ENCODE measurements at places on chromosomes 12 and 14.

DNA sequence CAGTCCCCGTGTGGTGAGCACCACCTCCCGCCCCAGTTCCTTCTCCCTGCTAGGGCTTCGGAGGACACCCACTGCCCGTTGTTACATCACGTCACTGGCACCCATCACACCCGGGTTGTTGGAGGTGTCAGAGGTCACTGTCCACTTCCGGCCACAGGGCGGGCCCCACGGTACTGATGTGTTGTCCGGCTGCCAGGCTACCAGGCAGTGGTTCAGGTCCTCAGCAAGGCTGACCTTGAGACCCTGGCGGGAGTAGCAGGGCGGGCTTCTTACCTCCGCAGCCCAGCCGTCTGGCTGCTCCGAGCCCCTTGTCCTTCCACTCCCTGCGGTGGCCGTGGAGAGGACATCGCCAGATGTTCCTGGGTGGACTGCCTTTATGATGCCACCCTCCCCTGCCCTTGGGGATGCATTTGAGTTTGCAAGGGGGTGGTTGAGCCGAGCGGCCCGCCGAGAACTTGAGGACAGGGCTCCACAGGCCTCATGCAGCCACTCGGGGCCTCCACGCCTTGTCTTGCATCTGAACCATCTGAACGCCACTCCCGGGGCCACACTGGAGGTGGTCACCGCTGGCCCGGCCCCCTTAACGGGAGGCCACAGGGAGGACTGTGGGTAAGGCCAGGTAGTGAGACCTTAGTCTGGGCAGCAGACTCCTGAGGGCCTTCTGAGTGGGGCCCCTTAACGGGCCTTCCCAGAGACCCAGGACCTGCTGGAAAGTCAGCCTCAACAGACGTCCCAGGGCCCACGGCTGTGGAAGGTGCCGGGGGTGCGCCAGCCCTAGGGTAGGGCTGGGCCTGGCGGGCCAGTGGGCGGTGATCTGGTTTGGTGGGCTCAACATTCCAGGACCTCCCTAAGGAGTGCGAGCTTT lies 27.1 kb upstream of the PLD4 start:
- no peak for DNase-seq

- DNase-seq: no peak
Measured at GRCh38 chr14:90626550-90626949, 189.7 kb downstream of the TTC7B start.

DNA sequence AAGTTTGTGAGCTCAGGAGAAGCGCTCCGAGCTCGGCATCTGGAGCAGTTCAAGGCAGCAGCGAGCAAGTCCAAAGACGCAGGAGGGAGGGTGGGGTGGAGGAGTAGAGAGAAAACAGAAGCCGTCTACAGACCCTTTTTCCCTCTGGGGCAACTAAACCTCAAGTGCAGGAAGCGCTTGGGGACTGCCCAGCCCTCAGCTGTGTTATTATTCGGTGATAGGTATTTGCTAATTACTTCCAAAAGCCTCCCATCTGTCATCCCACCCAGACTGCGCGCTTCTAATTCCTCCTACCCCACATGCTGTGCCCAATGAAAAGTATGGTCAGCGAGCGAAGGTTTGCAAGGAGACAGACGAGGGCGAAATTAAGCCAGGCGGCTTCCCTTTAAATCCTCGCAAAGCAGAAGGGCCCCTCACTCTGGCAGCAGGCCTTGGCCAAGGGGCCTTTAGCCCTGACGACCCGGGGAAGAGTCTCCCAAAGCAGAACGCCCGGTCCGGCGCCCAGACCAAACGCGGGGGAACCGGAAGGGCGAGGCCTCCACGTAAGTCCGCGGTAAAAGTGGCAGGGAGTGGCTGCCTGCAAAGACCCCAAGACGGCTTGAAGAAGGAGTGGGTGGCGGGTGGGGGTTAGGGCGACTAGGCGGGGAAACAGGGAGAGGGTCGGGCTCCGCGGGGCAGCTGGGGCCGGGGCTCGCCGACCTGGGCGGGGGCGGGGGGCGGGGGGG lies 507 bp upstream of the CD9 start:
- DNase-seq: peak; percentile 74

DNA sequence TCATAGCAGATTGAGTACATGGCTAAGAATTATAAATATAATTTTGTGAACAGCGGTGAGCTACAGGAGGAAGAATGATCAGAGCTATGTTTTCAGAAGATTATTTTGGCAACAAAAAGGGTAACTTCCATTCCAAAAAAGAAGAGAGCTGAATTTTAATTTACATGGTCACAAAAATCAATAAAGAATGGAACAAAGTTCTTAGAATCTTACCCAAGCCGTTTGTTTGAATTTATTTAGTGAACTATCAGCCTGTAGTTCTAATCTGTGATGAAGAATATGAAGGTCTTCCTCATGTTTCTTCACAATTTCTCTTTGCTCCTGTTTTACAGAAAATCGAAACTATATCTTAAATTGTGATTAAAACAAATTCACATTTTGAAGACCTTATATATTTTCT lies 54.4 kb upstream of the C12orf50 start:
- no peak for DNase-seq

- no peak for DNase-seq
Measured at GRCh38 chr14:23172096-23172495, 11.4 kb downstream of the SLC7A8 start.

- no peak for DNase-seq
Measured at GRCh38 chr14:84579292-84579691, 950.7 kb upstream of the FLRT2 start.

DNA sequence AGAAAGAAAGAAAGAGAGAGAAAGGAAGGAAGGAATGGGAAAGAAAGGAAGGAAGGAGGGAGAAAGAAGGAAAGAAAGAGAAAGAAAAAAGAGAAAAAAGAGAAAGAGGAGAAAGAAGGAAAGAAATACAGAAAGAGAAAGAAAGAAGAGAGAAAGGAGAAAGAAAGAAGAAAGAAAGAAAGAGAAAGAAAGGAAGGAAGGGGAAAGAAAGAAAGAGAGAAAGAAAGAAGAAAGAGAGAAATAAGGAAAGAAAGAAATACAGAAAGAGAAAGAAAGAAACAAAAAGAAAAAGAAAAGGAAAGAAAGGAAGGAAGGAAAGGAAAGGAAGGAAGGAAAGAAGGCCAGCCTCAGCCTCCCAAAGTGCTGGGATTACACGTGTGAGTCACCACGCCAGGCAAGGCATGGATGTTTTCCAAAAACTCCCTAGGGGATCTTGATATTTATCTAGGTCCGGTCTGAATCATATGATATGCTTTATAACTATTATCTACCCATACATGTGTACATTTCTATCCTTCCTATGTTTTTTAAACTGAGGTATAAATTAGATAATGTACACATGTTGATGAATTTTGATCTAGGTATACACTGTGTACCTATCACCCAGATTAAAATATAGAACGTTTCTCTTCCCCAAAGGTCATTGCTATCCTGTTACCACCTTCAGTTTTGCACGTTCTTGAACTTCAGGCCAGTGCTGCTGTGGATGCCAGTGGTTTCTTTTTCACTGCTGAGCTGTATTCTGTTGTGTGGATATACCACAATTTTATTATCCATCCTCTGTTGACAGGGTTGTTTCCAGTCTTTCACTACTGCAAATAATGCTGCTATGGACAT lies 177.9 kb downstream of the RBM19 start:
- DNase-seq: peak; percentile 23

GRCh38 chr14:76086636-76087035 lies 65.1 kb upstream of the GPATCH2L start:
- no peak for DNase-seq
